Peyer's patch (tissue), 4 donors: ENCODE measurements at places on chromosomes 5 and 9. TPM values are rescaled to one million over a fixed set of nuclear protein-coding genes. Genes with fewer than 3 reads are reported as not detected.

Gene CDC20B
- total RNA-seq, result not detected

Gene IL9
- total RNA-seq, result not detected

Gene GARNL3
- total RNA-seq, result 32.7 TPM

Gene IFNA13
- total RNA-seq, result not detected

Gene ORM1
- total RNA-seq, result not detected
